Suprapubic skin (tissue), 4 donors: ENCODE measurements at places on chromosomes 6 and 20. TPM values are rescaled to one million over a fixed set of nuclear protein-coding genes. Genes with fewer than 3 reads are reported as not detected.
A peak's percentile ranks its signal among the peaks of the same experiment; 100 is the strongest.

DNA sequence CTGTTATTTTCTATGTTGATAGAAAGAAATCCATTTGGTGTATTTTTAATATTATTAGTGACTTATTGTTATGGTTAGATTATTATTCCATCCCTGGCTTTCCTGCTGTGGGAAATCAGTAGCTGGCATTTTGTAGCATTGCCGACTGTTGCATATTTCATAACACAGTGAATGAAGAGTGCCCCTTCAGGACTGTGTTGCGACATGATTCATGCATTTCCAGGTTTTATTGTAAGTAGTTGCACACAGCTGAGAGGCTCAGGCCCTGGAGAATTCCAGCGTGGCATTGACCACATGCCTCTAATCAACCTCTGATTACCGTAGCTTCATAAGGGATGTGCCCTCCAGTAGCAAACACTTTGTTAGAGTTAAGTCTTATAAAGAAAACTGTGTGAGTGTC, 263.9 kb downstream of the FARS2 start:
- no peak for DNase-seq
- H3K4me1 ChIP-seq, result peaks cover 6% of the 10 kb centered on the region
- H3K4me3 ChIP-seq, result no peak overlapping the region
- H3K36me3 ChIP-seq, result no peaks in the 10 kb centered on the region
- H3K27me3 ChIP-seq, result no peaks in the 10 kb centered on the region

DNA sequence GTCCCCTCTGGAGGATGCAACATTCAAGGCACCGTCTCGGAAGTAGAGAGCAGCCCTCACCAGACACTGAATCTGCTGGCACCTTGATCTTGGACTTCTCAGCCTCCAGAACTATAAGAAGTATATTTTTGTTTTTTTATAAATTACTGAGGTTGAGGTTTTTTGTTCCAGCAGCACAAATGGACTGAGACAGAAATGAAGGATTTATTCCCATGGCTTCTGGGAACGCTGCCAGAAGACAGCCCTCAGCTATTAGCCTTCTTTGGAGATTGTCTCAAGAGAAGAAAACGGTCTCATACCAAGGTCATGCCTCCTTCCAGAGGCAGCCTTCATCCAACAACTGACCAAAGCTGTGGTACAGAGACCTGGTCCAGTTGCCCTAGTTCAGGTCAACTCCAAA, 85.4 kb downstream of the CHMP4B start:
- no peak for DNase-seq
- H3K4me1 ChIP-seq, result no peaks in the 10 kb centered on the region
- H3K4me3 ChIP-seq, result no peak overlapping the region
- H3K27me3 ChIP-seq, result peaks cover 9% of the 10 kb centered on the region

- no peaks in the 10 kb centered on the region for H3K27me3 ChIP-seq
- H3K4me1 ChIP-seq, result no peaks in the 10 kb centered on the region
- H3K27ac ChIP-seq, result no peak overlapping the region
- H3K36me3 ChIP-seq, result no peaks in the 10 kb centered on the region
- no peak for DNase-seq
Measured at GRCh38 chr6:85388531-85388930, 61.4 kb upstream of the NT5E start.

DNA sequence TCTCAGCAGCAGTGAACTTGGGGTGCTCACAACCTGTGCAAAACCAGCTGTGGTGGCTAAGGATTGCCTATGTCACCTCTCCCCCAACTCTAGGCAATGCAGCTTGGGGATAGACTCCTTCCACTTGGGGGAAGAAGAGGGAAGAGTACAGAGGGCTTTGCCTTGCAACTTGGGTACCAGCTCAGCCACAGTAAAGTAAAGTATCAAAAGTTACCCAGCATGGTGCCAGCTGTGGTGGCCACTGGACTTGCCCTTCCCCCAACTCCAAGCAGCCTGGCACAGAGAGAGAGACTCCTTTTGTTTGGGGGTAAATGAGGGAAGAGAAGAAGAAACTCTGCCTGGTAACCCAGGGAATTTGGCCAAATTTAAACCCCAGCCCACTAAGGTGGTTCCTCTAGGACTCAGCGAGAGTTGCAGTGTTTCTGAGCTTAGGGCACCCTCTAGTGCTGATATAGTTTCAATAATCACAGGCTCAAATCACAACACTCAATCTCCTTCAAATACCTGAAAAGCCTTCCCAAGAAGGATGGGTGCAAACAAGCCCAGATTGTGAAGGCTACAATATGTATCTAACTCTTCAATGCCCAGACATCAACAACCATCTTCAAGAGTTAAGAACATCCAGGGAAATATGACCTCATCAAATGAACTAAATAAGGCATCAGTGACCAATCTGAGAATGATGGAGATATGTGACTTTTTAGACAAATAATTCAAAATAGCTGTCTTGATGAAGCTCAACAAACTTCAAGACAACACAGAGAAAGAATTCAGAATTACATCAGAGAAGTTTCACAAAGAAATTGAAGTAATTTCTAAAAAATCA, 7.6 kb upstream of the DEFB129 start:
- H3K27me3 ChIP-seq, result peaks cover 21% of the 10 kb centered on the region
- H3K4me3 ChIP-seq, result no peak overlapping the region
- no peaks in the 10 kb centered on the region for H3K36me3 ChIP-seq
- H3K27ac ChIP-seq, result no peak overlapping the region
- H3K4me1 ChIP-seq, result no peaks in the 10 kb centered on the region
- DNase-seq, result no peak

DNA sequence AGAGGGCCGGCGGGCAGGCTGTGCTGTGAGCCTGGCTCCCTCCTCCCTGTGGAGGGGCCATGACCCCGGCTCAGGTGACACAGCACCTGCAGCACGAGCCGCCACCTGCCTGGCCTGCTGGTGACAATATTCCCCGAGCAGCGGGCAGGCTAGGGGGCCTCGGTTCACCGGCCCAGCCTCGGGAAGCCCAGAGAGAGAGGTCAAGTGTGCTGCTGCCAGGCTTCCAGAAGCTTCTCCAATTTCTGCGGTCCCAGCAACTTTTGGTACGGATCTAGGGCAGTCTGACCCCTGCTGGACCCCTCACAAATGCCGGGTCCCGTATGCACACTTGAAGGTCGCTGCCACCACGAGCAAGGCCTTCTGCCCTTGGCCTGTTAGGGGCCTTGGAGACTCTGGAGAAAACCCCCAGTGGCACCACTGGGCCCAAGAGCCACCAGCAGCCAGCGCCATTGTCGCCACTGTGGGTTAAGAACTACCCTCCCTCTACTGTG, 38.6 kb upstream of the NOL4L start:
- peaks cover 42% of the 10 kb centered on the region for H3K27me3 ChIP-seq
- DNase-seq, result no peak
- no peak overlapping the region for H3K27ac ChIP-seq
- no peaks in the 10 kb centered on the region for H3K36me3 ChIP-seq
- no peak overlapping the region for H3K4me3 ChIP-seq
- H3K4me1 ChIP-seq, result peaks cover 14% of the 10 kb centered on the region

DNA sequence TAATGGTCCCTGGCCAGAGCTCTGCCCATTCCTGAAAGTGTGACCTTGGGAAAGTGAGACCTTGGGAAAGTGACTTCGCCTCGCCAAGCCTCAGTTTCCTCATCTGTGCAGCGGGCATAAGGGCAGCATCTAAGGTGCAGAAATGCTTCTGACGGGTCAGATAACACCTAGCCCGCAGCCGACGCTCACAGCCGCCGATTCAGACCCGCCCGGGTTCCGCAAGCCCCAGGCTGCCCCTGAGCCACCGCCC, 486 bp downstream of the FKBP1A start:
- no peaks in the 10 kb centered on the region for H3K36me3 ChIP-seq
- H3K27ac ChIP-seq, result peak overlapping the region; percentile 72
- peaks cover 12% of the 10 kb centered on the region for H3K27me3 ChIP-seq

- no peak for DNase-seq
- H3K36me3 ChIP-seq, result no peaks in the 10 kb centered on the region
- no peak overlapping the region for H3K27ac ChIP-seq
- no peaks in the 10 kb centered on the region for H3K27me3 ChIP-seq
- no peaks in the 10 kb centered on the region for H3K4me1 ChIP-seq
Measured at GRCh38 chr6:38554700-38555413, 84.9 kb downstream of the BTBD9 start.

GRCh38 chr6:148747145-148747470, 278 bp downstream of the UST start:
- H3K4me3 ChIP-seq, result peak overlapping the region; percentile 93
- no peaks in the 10 kb centered on the region for H3K36me3 ChIP-seq

DNA sequence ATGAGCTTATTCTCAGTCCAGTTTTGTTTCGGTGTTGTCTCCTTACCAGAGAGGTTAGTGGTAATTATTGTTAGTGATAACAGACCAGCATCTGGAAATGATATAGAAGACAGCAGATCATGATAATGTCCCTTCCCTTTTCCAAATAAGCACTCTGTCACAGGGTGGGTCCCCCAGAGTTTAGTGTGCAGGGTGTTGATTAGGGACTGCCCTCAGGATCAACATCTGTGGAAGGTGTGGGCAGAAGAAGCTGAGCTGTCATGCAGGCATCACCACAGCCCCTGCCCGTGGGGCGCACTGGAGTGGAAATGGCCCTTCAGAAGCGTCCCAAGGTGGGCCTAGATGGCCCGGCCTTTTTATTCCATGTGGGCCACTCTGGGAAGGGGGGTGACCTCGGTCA, 67.6 kb upstream of the DTNBP1 start:
- DNase-seq, result no peak
- no peaks in the 10 kb centered on the region for H3K4me1 ChIP-seq
- no peaks in the 10 kb centered on the region for H3K36me3 ChIP-seq
- no peak overlapping the region for H3K27ac ChIP-seq
- H3K27me3 ChIP-seq, result no peaks in the 10 kb centered on the region

DNA sequence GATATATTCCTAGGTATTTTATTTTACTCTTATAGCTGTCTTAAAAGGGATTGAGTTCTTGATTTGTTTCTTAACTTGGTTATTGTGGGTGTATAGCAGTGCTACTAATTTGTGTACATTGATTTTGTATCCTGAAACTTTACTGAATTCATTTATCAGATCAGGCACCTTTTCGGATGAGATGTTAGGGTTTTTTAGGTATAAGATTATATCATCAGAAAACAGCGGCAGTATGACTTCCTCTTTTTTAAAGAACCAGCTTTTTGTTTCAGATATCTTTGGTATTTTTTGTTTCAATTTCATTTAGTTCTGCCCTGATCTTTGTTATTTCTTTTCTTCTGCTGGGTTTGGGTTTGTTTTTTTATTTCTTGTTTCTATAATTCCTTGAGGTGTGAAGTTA, 382.4 kb upstream of the ADGRB3 start:
- no peak overlapping the region for H3K27ac ChIP-seq
- DNase-seq, result no peak
- no peaks in the 10 kb centered on the region for H3K4me1 ChIP-seq
- H3K4me3 ChIP-seq, result no peak overlapping the region
- no peaks in the 10 kb centered on the region for H3K36me3 ChIP-seq

DNA sequence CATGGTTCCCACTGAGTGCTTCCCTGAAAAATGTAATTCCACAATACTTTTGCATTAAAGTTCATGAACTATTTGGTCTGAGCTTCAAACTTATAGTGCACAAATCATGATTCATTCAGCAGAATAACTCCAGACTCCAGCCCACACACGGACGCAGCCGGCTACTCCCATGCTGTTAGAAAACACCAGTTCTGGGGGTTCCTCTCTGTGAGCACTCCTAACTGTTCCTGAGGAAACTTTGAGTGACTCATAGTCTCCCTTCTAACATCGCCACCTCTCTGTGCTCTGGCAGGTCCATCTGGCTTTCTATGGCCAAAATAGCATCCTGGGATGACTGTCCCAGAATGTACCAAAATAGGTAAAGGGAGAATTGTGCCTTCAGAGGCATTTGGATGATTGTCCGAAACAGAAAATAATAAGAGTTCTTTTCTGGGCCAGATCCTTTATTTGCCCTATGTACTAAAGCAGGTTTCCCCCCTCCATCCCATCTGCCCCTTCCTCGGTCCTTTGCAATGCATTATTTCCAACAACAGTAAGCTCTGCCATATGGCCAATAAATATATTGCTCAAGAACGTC, 32.3 kb upstream of the LY86 start:
- H3K27me3 ChIP-seq, result no peaks in the 10 kb centered on the region
- H3K4me1 ChIP-seq, result peaks cover 2% of the 10 kb centered on the region
- H3K27ac ChIP-seq, result no peak overlapping the region

- no peak overlapping the region for H3K4me3 ChIP-seq
- no peaks in the 10 kb centered on the region for H3K27me3 ChIP-seq
- no peaks in the 10 kb centered on the region for H3K36me3 ChIP-seq
- H3K4me1 ChIP-seq, result peaks cover 49% of the 10 kb centered on the region
Measured at GRCh38 chr6:25014369-25014768, 78.6 kb upstream of the RIPOR2 start.

DNA sequence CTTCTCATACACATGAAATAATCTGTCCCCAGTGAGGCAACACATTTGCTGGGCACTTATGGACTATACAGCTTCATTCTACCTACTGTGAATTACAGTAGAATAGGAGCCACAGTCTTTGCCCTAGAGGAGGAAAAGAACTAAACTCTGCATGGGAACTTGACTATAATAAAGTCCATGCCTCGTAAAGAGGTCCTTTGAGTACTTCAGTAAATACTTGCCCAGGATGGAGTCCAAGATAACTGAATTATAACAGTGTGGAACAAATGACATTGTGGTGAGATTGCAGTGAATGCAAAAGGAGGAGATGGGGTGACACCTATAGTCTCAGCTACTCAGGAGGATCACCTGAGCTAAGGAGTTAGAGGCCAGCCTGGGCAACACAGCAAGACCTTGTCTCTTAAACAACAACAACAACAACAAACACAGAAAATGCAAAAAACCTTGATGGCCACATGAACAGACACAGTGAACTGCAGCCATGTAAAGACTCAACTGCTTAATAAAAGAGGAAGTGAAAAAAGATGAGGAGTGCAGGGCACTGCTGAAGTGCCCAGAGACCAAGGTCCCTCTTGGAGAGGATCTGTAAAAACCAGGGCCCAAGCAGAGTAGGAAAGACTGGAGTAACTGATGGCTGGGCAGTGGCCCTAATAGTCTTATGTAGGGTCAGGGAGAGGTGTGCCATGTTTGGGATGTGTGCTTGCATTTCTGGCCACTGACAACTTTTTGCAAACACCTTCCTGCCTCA, 3.7 kb downstream of the MRPS18A start:
- H3K4me3 ChIP-seq, result no peak overlapping the region
- H3K4me1 ChIP-seq, result peaks cover 21% of the 10 kb centered on the region
- DNase-seq, result no peak

- H3K27ac ChIP-seq, result no peak overlapping the region
- H3K4me1 ChIP-seq, result peaks cover 14% of the 10 kb centered on the region
- H3K27me3 ChIP-seq, result peaks cover 62% of the 10 kb centered on the region
- H3K4me3 ChIP-seq, result no peak overlapping the region
Measured at GRCh38 chr6:40585651-40586269, 1.4 kb downstream of the LRFN2 start.

GRCh38 chr6:148969603-148970061, 222.8 kb downstream of the UST start:
- H3K4me1 ChIP-seq, result peaks cover 6% of the 10 kb centered on the region
- peak overlapping the region; percentile 47 for H3K27ac ChIP-seq

TMEM200A gene
- total RNA-seq, result 1.2 TPM

SLC52A3 gene
- total RNA-seq, result 2.2 TPM

COL20A1 gene
- total RNA-seq, result not detected

HMGCLL1 gene
- total RNA-seq, result 0.23 TPM

ARMC2 gene
- 9.5 TPM for total RNA-seq

C20orf202 gene
- 0.89 TPM for total RNA-seq

TMC2 gene
- total RNA-seq, result not detected

ARMC12 gene
- 1.2 TPM for total RNA-seq

GUCA1A gene
- not detected for total RNA-seq
